ENCODE measurements at places on chromosomes 7 and 10.

GRCh38 chr7:66921396-66921917 lies 432 bp downstream of the TMEM248 start:
- peak; percentile 9 for DNase-seq

- DNase-seq, result no peak
These were observed 75.3 kb downstream of the GAD2 start for GRCh38 chr10:26291721-26292480.

GRCh38 chr10:89954061-89954460 lies 252.7 kb downstream of the KIF20B start:
- no peak for DNase-seq

DNA sequence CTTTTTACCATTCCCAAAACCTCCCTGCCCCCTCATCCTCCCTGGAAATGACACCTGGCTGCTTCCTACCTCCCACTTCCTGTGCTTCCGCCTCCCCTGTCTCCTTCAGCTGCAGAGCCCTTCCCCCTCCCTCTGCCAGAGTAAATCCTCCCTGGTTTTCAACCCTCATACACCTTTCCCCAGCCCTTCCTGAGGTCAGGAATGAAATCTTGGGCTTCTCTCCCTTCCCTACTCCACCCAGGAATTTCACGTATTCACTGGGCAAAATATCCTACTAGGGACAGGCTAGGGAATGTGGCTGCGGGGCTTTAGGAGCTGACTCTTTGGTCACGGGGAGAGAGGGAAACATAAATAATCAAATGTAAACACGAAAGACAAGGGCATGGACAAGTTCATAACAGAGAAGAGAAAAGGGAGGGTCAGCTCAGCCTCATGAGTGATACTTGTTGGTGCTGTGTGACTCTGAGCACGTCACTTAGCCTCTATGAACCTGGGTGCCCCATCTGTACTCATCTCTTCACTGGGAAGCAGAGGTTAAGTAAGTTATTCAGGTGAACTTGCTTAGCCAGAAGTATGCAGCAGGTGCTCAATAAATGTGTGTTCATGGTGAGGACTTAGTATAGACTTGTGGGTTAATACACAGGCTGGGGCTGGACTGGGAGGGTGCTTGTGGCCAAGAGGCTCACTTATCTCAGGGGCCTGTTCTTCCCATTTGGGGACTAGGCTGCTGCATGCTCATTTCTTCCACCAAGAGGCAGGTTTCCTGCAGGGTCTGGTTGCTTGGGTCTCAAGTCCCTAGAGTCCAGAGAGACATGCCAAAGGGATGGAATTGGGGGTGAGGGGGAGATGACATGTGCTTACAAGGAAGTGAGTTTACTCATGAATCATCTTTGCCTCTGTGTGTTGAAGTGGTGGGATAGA lies 10.0 kb upstream of the DUSP5 start:
- no peak for DNase-seq

- DNase-seq, result no peak
These were observed 12.1 kb downstream of the ZSWIM8 start for GRCh38 chr10:73797324-73798025.

- no peak for DNase-seq
These were observed 125.7 kb downstream of the OAT start for GRCh38 chr10:124292911-124293615.

DNA sequence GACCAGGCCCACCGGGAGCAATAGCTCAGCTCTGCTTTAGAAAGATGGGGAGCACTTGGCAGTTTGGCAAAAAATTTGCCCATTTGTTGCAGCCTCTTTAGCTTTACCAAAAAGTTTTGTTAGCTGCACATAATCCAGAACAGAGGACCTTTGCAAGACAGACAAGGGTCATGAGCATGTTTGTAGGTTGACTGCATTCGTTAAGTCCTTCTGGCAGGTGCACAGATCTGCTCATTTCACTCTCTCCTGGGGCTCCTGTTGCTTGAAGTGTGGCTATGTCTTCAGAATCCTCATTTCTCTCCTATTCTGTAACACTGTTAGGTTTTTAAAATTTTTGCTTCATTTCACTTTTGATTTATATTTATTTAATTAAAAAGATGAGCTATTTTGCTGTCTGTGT lies 96.8 kb downstream of the MYOF start:
- no peak for DNase-seq

- DNase-seq, result no peak
These were observed 27.8 kb upstream of the ITGB8 start for GRCh38 chr7:20302891-20303290.

DNA sequence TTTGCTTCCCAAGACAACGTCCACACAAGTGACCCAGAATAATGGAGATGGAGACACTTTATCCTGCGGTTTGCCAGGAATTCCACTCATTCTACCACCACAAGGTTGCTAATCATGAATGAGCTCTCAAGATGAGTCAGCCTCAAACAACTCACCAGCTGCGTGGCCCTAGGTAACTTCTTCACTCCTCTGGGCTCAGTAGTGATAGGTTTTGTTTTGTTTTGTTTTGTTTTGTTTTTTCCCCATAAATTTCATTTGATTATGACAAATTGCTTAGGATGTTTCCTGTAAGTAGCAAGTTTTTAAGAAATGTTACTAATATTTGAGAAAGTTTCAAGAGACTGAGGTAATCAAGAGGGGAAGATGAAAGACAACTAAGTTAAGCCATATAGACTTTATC lies 286.8 kb downstream of the PARD3 start:
- no peak for DNase-seq

DNA sequence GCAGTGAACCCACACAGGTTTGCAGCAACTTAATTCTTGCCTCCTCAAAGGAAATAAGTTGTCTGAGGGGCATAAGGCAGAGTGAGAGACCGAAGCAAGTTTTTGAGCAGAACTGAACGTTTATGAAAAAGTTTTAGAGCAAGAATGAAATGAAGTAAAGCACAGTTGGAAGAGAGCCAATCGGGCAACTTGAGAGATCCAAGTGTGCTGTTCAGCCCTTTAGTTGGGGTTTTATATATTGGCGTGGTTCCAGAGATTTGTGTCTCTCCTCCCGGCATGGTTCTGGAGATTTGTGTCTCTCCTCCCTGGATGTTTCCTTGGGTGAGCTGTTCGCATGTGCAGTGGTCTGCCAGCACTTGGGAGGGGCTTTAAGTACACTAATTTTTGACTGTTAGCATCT lies 141.4 kb upstream of the DGKB start:
- no peak for DNase-seq

DNA sequence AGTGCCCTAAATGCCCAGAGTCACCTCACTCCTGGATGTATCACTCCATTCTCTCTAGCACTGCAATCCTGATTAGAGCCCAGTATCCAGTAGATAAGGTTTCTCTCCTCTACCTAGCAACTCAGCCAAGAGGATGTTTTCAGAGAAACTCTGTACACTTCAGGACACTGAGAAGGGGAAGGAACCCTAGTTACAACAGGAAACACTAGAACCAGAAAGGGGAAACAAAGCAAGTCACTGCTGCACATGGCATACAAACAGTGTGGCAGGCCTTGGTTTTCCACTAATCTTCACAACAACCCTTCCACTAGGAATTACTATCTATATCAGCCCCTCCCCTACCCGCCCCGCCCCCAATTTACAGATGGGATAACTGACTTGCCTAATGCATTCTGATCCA lies 1.6 kb downstream of the FAM204A start:
- DNase-seq, result no peak

GRCh38 chr10:83432261-83433045 lies 706.9 kb upstream of the GHITM start:
- no peak for DNase-seq

DNA sequence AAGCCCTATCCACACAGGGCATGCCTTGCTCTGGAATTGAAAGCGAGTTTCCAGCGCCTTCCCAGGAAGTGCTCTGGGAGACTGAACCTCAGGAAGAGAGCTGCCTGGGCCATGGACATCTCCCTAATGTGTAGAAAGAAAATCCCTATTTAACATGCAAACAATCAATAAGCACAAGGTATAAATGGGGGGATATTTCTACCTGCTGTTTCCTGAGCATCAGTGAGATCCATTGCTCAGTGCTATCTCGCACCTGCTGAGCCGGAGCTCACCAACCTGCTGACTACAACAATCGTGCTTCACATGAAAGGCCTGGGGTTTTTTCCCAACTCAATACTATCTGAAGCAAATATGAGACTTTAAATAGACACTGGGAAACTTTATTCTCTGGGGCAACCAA lies 584.0 kb downstream of the GLRX3 start:
- no peak for DNase-seq

DNA sequence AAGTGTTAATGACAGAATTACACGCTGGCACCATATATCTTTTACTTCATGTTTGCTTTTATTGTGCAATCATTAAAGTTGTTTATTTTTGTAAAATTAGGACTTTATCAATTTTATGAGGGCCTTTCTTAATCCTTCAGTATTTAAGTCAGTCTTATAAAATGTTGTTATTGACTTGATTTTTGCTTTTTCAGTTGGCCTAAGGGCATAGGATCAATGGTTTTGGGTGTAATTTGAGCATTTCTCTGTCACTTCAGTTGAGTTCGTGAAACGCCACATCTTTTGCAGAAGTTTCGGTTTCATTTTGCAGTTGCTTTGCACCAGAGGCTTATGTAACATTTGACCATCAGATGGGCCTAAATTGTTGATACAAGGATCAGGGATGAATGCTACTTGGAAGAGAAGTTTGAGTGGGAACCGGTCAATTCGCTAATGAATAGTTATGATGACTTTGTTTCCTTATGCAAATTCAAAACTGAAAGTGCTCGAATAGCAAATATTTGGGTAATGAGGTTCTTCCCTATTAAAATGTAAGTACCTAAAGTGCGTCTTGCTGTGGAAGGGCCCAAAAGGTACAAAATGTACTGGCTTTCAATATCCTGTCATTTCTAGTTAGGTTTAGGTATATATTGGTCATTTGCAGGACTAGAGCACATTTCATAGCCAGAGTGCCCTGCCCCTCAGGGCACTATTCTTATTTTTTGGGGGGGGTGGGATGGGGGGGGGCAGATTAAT lies 340.9 kb downstream of the LRMDA start:
- peak; percentile 4 for DNase-seq

GRCh38 chr10:103814105-103814504 lies 41.3 kb downstream of the SH3PXD2A start:
- no peak for DNase-seq

DNA sequence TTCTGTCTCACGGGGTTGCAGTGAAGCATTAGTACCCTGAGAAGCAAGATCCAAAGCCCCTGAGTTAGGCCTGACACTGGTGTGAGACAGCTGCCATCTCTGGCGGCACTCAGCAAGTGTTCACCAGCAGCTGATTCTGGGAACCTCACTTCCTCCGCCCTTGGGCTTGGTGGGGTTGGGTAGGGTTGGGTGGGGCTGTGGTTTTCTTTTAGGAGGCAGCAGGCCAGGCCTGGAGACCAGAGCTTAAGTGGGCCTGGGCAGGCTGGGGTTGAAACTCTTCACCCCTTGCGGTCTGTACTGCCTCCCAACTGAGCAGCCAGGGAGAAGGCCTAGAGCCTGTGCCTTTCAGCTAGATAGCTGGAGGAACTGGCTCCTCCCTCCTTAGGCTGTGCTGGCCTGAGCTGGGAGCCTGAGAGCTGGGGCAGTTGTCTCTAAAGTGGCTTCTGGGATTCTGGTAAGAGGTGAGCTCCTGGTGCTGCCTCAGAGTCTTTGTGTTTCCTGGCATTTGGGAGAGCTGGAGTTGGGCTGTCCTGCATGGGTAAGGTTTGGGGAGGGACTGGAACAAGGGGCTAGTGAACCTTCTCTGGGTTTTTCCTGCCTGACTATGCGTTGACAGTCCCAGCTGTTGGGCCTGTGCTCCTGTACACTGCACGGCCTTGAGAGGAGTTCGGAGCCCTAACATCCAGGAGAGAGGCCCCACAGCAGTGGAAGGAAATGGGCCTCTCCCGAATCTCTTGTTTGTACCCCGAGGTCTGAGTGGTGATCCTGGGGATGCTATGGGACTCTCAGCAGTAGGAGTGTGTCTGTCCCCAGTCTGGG lies 5.1 kb downstream of the TSPAN14 start:
- DNase-seq, result peak; percentile 90

DNA sequence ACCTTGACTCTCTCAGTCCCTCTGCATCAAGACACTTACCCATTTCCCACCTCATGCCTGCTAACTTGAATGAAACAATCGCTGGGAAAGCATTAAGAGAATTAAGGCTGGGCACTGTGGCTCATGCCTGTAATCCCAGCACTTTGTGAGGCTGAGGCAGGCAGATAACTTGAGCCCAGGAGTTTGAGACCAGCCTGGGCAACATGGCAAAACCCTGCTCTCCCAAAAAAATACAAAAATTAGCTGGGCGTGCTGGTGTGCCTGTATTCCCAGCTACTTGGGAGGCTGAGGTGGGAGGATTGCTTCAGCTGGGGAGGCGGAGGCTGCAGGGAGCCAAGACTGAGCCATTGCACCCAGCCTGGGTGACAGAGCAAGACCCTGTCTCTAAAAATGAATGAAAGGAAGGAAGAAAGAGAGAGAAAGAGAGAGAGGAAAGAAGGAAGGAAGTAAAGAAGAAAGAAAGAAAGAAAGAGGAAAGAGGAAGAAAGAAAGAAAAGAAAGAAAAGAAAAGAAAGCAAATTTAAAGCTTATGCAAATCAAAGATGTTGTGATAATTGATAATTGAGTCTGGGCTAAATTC lies 646 bp downstream of the SERPINE1 start:
- DNase-seq, result no peak

DNA sequence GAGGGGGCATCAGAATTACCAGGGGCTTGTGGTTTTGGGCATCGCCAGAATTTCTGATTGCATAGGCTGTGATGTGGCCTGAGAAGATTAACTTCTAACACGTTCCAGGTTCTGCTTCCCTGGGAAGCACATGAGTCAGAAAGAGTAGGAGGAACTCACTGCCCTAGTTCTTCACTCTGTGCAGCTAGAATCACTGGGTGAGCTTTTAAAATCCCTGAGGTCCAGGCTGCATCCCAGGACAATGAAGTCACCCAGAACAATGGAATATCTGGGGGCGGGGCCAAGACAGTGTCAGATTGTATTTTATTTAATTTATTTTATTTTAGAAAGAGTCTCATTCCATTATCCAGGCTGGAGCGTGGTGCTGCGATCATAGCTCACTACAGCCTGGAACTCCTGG lies 636.5 kb downstream of the CALN1 start:
- no peak for DNase-seq

DNA sequence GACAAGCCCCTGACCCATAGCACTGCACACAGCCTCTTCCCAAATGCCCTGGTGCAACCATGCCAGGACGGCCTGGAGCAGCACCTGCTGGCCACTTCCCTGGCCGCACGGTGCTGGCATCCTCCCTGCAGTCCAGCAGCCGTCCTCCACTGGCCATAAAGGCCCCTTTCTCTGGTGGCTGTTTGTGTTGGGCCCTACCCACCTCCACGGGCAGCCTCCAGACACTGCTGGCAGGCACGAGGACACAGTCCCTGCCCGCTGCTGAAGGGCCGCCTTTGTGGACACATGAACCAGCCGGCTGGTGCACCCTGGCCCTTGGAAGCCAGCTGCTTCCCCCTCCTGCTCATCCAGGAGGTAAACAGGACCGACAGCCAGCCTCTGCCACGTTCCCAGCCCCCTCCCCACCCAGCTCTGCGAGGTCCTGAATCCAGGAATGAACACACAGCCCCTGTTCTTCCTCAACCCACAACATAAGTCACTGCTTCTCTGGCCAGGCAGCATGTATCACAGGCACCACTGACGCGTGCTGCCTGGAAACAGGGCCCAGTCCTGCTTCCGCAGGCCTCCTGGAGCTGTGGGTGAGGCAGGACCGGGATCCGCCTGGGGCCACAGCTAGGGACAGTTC lies 43.8 kb downstream of the SPOCK2 start:
- no peak for DNase-seq

All from activated CD8-positive, alpha-beta T cell treated with anti-CD3 and anti-CD28 coated beads for 36 hours (primary cell).